Activated CD4-positive, alpha-beta memory T cell treated with anti-CD3 and anti-CD28 coated beads, Interleukin-2, amount 10 ng/mL, durations not matched to agents 7 days and 5 days (primary cell): ENCODE measurements at places on chromosomes 6 and 20. TPM values are rescaled to one million over a fixed set of nuclear protein-coding genes. Genes with fewer than 3 reads are reported as not detected.
A peak's percentile ranks its signal among the peaks of the same experiment; 100 is the strongest.

Gene RNGTT
- total RNA-seq: 18.6 TPM

DNA sequence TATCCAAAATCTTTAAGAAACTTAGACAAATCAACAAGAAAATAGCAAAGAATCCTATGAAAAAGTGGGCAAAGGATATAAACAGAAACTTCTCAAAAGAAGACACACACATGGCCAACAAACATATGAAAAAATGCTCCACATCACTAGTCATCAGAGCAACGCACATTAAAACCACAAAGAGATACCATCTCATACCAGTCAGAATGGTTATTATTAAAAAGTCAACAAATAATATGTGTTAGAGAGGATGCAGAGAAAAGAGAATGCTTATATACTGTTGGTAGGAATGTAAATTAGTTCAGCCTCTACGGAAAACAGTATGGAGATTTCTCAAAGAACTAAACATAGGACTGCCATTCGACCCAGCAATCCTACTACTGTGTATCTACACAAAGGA is 212.0 kb upstream of the DTNBP1 start:
- DNase-seq: no peak

DNA sequence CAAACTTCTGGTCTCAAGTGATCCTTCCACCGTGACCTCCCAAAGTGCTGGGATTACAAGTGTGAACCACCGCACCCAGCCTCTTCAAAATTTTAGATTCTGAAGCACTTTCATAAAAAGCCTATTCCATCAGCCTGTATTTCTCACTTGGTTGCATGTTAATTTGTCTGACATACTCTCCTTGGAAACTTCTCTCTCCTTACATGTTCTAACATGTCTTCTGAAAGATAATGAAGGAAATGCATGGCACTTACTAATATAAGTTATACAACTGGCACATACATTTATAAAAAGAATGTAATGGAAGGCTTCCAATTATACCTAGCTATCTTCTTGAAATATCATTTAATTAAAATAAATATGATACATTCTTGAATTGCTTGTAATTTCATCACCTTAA is 597.5 kb downstream of the TBC1D32 start:
- no peak for DNase-seq

Gene PLCB4
- not detected for total RNA-seq

DNA sequence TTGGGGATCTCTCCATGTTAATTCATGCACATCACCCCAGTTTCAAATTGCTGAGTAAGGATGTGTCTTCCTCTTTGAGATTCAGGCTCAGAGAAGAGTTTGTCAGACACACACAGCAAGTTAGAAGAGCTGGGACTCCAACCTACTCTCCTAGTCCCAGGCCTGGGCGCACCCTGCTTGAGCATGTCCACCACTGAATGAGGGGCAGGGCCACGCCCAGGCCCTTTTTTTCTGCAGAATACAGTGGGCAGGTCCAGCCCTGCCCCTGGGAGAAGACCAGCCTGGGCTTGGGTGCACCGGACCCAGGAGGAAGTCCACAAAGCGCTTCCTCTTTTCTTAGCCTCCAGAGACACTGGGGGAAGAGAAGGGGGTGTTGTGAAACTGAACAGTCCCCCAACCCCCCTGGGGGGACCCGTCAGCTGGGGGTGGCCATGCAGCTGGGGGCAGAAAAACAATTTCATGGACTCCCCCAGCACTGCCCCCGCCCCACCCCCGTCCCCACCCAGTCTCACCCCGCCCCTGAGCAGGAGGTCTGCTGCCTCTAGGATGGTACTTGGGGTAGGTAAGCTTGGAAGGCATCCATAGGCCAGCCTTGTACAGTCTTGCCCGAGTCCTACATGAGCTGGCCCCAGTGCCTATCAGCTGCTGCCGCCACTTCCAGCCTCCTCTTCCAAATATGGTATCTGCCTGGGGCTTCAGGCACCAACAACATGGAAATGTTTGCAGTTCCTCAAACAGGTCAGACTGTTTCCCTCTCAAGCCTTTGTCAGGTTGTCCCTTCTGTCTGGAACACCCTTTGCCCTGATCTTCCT is 11.7 kb upstream of the HCK start:
- DNase-seq: no peak

GRCh38 chr20:34175879-34176278 is 63.8 kb upstream of the EIF2S2 start:
- DNase-seq: no peak

DNA sequence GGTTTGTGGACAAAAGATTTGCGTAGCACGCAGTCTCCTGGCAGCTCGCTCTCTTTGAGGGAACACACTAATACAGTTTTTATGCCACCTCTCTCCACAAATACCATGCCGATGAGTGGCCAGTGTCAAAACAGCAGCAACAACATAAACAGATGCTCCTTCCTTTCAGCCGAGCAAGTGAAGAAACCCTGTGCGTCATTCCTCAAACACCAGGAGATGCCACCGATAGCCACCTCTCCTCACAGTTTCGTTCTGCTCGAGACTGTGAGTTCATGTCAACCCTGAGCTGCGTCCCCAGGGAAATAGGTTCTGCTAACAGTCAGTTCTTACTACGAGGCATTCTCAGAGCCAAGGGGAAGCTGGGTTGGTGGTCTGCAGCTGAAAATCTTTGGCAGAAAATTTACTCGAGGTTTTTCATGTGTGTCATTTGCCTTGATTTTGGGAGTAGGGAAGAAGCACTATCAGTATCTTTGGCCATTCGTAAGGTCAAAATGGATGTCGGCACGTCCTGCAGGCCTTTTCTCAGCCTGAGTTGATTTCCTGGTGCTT is 59.9 kb downstream of the EYA2 start:
- DNase-seq: no peak

Gene OR12D3
- not detected for total RNA-seq

DNA sequence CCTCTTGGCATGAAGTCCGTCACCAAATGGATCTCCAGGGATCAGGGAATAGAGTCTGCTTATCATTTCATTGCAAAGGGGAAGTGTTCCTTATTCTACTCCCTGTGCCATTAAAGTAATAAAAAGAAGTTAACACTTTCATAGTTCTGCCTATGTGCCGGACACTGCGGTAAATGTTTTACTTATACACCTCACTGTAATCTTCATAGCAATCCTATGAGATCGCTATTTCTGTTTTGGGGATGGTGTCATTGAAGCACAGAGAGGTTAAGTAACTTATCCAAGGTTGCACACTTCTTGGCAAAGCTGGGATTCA is 177.7 kb downstream of the TSHZ2 start:
- DNase-seq: no peak

DNA sequence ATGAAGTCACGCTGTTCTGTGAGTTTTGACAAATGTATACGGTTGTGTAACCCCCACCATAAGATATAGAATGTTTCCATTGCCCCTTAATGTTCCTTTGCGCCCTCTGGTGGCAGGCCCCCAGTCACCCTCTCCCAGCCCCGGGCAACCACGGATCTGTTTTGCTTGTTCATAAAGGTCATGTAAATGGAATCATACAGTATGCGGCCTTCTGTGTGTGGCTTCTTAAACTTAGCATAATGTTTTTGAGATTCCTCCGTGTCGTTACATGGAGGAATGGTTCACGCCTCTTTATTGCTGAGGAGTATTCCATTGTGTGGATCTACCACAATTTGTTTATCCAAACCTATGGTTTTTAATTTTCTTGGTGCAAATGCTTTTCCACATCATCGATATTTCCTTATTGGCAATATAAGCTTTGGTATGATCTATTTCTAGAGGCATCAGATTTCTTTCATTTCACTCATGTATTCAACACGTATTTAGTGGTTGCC is 28.4 kb downstream of the LYRM2 start:
- DNase-seq: peak; percentile 78

DNA sequence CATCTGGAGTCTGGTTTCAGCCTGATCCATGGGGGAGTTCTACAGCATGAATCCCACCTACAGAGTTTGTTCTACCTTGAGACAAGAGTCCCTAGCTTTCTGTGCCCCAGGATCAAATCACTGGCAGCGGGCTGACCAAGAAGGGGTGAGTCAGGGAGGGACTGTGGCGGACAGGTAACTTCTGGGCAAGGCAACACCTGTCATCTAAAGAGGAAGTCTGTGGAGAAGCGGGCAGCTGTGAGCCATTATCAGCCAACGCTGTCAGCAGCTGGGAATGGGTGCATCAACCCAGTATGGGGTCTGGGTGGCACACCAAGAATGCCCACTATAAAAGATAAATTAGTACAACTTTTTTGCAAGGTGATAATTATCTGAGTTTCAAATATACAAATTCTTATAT is 45.9 kb downstream of the UBE3D start:
- DNase-seq: no peak

Gene DNMT3B
- total RNA-seq: 2.4 TPM

- no peak for DNase-seq
Observed at GRCh38 chr6:81969011-81969410, 216.5 kb upstream of the TENT5A start.

DNA sequence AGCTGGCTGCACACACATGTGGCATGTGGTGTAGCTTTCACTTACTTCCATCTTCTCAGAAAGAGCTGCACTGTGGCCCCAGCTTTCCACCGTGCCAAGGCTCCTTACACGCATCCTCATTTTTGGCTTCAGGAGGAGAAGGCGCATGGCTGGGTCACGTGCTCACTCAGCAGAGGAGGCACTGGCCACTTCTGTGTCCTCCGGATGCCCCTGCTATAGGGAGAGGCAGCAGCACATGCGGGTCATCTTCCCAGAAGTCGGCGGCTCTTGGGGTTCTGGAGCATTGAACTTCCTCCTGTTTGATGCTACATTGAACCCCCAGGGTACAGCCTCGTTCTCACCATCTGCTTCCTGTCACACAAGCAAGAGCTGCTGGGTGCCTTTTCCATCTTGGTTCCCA is 111.3 kb downstream of the FAM120B start:
- DNase-seq: no peak

- no peak for DNase-seq
Observed at GRCh38 chr6:33880766-33881165, 77.0 kb upstream of the MLN start.

DNA sequence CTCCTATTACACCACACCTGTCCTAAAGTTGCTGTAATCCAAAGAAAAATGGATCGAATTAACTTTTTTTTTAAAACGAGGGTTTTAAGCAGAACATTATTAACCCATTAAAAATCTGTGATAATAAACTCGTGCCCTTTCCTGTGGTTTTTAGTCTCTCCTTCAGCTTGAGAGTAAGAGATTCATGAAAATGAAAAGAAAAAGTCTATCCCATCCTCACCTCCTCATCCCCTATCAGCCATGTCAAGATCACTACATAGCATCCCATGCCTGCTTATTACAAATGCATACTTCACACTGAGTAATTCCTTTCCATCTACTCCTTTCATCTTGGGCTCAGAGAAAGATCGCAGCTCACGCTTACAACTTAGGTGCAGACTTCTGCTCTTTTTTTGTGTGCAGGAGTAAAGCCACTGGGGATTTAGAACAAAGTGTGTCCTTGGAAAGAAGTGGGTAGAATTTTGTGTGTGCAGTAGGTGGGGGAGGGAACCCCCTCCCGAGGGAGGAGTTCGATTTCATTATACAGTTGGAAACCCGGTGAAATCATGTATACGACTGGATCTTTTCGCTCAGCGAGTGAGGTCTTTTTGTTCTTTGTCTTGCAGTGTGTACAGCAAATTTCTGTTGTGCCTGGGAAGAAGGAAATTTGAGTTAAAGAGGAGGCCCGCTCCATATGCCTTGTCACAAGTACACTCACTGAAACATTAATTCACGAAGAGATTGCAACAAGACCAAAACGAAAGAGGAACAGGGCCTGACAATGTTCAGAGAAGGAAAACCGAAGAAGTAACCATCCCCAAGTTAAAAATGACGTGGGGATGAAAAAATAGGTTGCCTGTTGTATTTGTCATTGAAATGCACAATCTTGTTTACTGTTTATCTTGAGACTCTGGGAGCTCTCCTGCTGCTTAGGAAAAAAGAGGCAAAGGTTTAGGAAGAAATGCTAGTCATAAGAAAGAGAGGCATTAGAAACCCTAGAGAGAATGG is 146.5 kb upstream of the ZNF217 start:
- peak; percentile 23 for DNase-seq

Gene KIF25
- total RNA-seq: not detected

- DNase-seq: no peak
Observed at GRCh38 chr6:43575105-43575771, 600 bp downstream of the XPO5 start.

Gene CST9
- total RNA-seq: not detected

DNA sequence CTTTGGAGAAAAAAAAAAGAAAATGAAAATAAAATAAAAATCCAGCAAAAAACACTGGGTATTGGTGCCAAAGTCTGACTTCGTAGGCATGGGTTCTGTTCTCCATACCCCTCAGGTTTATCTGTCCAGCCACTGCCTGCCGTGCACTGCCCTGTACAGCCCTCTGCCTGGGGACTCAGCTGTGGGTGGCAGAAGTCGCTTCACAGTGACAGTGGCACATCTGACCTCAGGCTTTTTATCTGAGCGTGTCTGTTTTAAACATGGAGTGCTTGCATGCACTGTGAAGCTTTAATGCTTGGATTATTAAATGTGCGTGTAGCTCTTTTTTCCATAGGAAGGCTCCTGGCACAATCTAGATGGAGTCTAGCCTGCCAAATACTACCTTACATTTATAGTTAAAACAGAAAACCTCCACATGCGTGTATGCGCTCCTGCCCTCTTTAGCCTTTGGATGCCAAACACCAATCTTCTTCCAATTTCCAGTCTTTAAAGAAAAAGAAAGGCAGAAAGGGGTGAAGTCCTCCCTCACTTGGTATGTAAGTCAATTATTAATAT is 375.5 kb downstream of the UTRN start:
- no peak for DNase-seq

GRCh38 chr6:64477391-64477790 is 841.8 kb downstream of the PHF3 start:
- no peak for DNase-seq

Gene BTN1A1
- total RNA-seq: not detected

DNA sequence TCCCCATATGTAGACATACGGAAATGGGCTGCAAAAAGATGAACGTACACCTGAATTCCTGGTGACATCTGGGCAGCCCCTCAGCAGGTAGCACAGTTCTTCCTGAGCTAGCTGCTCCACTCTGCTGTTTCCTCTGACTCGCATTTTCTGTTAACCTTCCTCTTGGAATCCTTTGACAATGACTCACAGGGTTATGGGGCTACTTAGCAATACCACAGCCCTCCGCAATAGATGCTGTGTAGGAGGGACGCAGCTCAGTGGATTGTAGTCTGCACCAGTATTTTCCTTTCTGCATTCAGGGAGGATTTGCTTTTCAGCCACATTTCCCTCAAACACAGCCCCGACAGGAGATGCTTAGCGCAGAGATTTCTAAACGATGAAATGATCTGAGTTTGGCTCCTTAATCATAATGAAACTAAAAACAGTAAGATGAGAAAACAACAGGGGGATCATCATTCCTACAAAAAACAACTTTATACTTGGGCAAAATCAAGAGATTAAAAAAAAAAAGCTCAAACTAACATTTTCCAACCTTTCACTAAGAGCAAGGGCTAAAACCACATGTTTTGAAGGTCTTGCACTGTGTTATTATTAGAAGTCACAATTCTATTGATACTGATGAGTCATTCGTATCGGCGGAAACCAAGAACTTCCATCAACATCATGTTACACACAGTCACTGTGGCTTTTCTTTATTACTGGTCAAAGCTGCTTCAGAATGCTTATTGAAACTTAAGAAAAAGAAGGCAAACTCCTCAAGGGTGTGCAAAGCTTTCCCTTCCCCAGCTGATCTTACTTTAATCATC is 12.2 kb downstream of the BACH2 start:
- peak; percentile 52 for DNase-seq

Gene EGFL8
- 5.1 TPM for total RNA-seq

Gene C20orf202
- total RNA-seq: not detected
